Activated T-cell treated with anti-CD3 and anti-CD28 coated beads, Interleukin-2, amount 50 U/mL, for 72 hours (primary cell): ENCODE measurements at places on chromosomes 4 and X. TPM values are rescaled to one million over a fixed set of nuclear protein-coding genes. Genes with fewer than 3 reads are reported as not detected.

ZCCHC4 gene
- 16.8 TPM for total RNA-seq

GPRIN3 gene
- 19.9 TPM for total RNA-seq

TGIF2LX gene
- not detected for total RNA-seq

RUFY3 gene
- total RNA-seq = 30.2 TPM

PPA2 gene
- 90.0 TPM for total RNA-seq

FMR1 gene
- 38.6 TPM for total RNA-seq

TBX22 gene
- not detected for total RNA-seq

LANCL3 gene
- 0.02 TPM for total RNA-seq

LONRF3 gene
- 3.3 TPM for total RNA-seq

TCEAL7 gene
- not detected for total RNA-seq

DAPP1 gene
- total RNA-seq = 48.1 TPM

- DNase-seq = no peak
These were observed 18.6 kb downstream of the GRK4 start for GRCh38 chr4:2982012-2982411.

- DNase-seq = no peak
These were observed 646.7 kb downstream of the BCOR start for GRCh38 chrX:39451046-39451445.

- DNase-seq = no peak
These were observed 69.6 kb downstream of the MAML3 start for GRCh38 chr4:140084385-140084784.

- DNase-seq = no peak
These were observed 158.9 kb upstream of the MAB21L2 start for GRCh38 chr4:150423074-150423473.

GRCh38 chr4:88320780-88321373, 36.5 kb upstream of the PPM1K start:
- peak; percentile 41 for DNase-seq

DNA sequence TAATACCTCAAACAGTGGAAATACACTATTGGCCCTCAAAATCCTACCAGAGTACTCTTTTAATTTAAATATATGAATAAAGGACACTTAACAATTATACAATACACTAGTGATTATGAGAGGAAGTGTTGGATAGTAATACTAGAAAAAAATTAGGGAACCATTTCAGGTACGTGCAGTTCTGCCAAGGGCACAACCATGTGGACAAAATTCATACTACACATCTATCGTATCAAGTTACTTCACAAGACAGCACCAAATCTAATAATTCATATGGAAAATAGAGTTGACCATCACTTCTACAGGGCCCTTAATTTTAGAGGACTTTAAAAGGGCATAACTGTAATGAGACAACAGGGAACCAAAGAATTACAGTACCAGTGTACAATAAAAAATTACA, 69.2 kb upstream of the ZCCHC13 start:
- DNase-seq = no peak

DNA sequence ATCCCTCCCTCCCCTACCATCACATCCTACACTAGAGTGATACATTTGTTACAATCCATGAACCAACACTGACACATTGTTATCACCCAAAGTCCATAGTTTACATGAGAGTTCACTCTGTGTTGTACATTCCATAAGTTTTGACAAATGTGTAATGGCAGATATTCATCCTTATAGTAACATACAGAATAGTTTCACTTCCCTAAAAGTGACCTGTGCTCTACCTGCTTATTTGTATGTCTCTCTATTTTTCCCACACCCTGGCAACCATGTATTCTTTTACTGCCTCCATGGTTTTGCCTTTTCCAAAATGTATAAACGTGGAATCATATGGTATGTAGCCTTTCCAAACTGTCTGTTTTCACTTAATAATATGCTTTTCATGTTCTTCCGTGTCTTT, 42.2 kb upstream of the HPGD start:
- no peak for DNase-seq

- no peak for DNase-seq
These were observed 62.6 kb downstream of the GRXCR1 start for GRCh38 chr4:42954963-42955669.

GRCh38 chrX:46703980-46704379, 54.9 kb downstream of the SLC9A7 start:
- DNase-seq = no peak

- DNase-seq = no peak
These were observed 205.7 kb downstream of the AR start for GRCh38 chrX:67749536-67749935.

DNA sequence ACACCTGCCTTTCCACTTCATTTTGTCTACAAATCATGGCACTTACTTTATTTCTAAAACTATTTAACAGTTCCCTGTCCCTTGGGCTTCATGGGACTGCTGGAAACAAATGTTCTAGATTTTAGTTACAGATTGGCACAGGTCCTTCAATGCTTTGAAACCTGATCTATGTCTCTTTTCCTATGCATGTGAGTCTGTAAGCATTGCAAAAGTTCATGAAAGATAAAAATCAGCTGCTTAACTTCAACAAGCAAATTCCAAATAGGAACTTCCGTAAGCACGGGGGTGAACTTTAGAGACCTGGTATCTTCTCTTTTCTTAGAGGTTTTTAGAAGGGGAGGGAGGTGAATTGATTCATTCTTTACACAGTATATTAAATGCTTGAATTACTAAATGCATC, 9.5 kb downstream of the LGI2 start:
- DNase-seq = no peak

DNA sequence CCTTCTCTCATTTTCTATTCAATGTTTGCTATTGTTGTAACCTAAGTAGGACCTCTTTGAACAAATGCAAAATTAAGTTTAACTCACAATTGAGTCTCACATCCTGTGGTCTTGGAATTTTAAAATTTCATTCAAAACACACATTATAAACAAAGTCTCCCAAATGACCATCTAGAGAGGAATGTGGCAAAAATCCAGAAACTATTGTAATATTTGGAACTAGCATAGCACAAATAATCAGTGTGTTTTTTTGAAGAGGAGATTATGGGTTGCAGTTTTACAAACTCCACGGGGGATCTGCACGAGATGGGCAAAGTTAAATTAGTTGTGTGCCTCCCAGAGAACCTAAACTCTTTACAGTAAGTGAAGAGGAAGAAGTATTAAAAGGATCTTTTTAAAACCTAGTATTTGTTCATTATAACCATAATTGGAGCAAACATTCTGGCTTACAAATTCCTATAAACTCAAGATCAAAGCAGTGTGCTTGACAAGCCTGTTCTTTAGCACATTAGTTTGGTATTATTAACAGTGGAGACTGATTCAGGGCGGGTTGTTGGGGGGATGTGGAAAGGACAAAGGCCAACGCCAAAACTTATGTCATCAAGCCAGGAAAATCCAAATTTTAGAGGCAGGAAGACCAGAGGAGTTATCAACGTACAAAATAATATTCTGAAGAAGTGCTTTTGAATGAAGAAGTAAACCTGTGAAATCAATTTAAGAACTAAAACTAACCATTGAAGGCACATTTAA, 22.4 kb upstream of the RBPJ start:
- no peak for DNase-seq

DNA sequence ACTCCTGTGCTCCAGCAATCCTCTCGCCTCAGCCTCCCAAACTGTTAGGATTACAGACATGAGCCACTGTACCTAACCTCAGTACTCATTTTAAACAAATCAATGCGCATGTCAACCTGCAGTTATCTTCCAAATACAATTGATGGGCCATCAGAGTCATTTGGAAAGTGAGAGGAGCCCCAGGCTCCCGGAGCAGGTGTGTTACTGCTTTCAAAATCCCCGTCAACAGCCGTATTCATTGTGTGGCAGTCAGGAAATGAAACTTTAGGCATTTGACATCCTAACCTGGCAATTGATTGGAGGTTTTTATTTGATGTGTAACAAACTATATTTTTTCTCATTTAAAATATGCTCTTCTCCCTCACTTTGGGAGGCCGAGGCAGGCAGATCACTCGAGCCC, 623.6 kb upstream of the TENM3 start:
- no peak for DNase-seq

GRCh38 chr4:69485130-69485529, 10.6 kb downstream of the UGT2B4 start:
- no peak for DNase-seq

DNA sequence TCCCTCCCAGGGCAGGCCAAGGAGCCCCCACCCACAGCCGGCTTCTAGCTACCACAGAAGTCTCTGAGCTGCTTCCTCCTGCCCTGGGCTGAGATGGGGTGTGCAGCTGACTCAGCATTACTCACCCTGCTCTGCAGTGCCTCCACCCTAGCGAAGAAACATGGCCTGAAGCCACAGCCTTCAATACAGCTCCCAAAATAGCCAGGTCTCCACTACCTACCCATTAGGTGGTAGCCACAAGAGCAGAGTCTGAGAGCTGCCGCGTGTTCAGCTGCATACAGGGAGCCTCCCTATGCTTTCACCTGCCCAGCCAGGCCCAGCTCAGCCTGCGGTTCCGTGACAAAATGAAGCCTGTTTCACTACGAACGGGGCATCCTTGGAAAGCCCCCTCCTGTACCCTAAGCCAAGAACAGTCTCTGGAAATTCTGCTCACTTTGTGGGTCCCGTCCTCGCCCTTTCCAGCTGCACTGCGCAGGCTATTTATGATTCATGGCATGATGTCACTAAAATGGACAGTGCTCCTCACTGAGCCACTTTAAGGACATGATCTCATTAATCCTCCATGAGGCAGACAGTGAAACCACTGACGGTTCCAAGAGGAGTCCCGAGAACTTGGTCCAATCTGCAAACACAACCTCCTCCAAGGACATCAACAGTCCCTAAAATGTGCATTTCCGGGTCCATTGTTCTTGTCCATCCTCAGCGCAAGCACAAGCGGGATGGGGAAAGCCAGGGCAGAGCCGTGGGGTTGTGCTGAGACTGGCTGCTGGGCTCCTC, 20.2 kb downstream of the WDR1 start:
- DNase-seq = peak; percentile 89

GRCh38 chr4:126611900-126612299, 1020.9 kb upstream of the INTU start:
- no peak for DNase-seq

GRCh38 chr4:34412233-34412632, 1832.1 kb downstream of the ARAP2 start:
- no peak for DNase-seq

GRCh38 chrX:129771266-129771995, 8.3 kb upstream of the SASH3 start:
- DNase-seq = peak; percentile 35

- no peak for DNase-seq
These were observed 1033.1 kb downstream of the RAPGEF2 start for GRCh38 chr4:160136021-160136420.

GRCh38 chrX:153573984-153574383, 25.0 kb downstream of the CCNQ start:
- DNase-seq = no peak

GRCh38 chr4:53267026-53267425, 98.8 kb downstream of the SCFD2 start:
- no peak for DNase-seq

GRCh38 chrX:13005661-13006473, 31.0 kb downstream of the TMSB4X start:
- DNase-seq = no peak

DNA sequence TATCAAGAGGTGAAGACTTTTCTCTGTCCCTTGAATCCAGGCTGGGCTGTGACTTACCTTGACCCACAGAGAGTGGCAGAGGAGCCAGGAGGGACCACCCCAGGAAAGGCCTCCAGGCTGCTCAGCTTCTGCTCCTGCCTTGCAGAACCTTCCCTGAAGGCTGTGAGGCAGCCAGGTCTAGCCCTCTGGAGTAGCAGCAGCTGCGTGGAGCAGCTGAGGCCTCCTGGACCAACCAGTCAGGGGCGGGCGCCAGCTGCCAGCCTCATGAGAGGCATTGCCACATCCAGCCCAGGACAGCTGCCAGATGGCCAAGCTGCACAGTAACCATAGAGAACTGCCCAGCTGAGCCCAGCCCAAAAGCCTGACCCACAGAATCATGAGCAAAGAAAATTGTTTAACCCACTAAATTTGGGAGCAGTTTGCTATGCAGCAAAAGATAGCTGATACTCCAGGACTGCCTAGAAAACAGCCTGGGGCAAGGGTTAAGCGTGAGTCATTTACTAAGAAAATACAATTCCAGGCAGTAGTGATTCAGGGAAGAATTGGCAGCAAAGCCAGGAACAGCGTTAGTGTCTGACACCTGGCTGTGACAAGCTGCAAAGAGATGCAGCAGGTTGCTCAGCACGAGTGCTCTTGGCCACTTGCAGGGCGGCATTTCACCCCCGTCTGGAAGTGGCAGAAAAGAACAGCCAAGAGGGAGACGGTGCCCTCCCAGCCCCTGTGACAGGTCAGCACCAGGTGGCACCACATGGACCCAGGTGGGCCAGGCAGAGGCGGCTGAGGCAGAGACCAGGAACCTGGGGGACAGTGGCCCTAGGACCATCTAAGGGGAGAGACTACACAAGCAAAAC, 14.7 kb upstream of the PDE6B start:
- DNase-seq = no peak

- peak; percentile 39 for DNase-seq
These were observed 807 bp downstream of the USP9X start for GRCh38 chrX:41085878-41086626.

GRCh38 chrX:49186125-49187027, at the start of gene PRICKLE3:
Gene PRICKLE3 (minus strand): TSS chrX:49186373. CDS start chrX:49186297, 76 bp downstream.
- DNase-seq = peak; percentile 85

GRCh38 chr4:90875791-90876190, 748.6 kb downstream of the CCSER1 start:
- no peak for DNase-seq

DNA sequence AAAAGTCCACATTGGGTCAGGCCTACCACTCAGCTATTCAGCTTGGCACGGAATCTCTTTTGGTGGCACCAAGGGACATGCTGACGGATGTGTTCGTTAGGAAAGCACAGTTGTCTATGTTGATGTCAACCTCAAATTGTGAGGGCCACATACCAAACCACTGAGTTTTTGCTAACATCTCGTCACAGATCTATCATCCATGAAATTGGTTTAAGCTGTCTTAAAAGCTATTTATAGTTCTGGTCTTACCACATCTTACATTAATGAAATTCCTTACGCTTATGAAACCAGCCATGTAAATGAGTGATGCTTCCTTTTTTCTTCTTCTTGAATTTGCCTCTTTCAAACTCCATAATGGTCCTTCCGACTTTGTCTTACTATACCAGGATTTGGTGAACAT, 101.5 kb downstream of the MGST2 start:
- DNase-seq = no peak

- peak; percentile 23 for DNase-seq
These were observed 110.5 kb downstream of the ANXA3 start for GRCh38 chr4:78661921-78662521.

GRCh38 chr4:109169170-109169569, 133.3 kb downstream of the COL25A1 start:
- DNase-seq = no peak

DNA sequence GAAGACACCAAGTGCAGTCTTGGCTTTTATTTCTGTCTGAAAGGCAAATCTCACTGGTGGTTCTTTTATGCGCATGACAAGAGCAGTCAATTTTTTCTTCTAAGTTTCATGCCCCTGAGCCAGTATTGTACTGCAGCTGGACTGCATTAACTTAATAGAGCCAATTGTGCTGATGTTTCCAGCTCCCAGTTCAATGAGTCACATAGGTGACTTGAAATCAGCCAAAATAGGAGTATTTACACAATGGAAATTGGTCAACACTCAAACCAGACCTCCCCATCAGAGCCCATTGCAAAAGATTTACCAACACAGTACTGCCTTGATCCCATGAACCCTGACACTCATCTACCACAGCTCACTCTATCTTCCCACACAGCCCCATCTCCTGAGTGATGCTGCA, 100.3 kb upstream of the GUCY1A1 start:
- DNase-seq = no peak
